Caudate nucleus (tissue), 63 donors: ENCODE measurements at places on chromosomes 3 and 15.

DNA sequence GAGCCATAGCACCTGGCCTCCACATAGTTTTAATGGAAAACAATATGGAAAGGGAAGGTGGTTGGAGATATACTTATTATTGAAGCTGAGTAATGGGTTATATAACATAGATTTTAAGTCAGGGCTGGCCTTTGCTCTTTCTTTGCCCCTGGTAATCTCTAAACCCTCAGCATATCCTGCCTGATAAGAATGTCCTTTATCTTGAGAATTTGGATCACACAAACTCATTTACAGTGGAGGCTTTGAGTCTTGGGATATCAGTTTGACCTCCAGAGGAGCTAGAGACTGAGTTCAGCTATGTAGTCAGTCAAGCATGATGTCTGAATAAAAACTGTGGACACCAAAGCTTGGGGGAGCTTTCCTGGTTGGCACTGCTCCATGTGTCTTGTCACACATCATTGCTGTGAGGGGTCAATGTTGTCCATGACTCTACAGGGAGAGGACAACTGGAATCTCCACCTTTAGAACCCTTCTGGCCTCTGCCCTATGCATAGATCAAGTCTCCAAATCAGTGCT lies 9.0 kb upstream of the C3orf33 start:
- no peak for DNase-seq

DNA sequence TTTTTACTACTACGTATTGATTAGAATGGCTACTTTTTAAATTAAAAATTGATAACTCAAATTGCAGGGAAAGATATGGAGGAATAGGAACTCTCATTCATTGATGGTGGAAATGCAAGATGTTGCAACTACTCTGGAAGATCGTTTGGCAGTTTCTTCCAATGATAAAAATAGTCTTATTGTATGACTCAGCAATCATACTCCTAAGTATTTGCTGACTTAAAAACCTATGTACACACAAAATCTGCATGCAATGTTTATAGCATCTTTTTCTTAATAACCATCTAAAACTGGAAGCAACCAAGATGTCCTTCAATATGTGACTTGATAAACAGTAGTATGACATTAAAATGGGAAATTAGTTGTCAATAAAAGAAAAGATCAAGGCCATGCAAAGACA lies 87.4 kb upstream of the LRRC3B start:
- no peak for DNase-seq

DNA sequence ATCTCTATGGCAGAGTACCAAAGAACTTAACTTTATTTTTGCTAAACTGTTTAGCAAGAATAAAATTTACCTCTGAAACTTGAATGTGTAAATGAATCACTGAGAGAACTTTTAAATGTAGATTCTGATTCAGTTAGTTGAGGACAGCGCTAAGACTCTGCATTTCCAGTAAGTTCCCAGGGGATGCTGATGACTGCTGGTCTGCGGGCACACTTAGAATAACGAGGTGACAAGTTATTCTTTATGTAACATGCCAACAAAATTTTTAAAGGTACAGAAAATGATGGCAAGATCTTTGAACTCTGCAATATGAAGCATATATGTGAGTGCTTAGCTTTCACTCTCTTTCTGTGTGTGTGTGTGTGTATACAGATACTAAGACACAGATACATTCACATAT lies 56.4 kb downstream of the TGFBR2 start:
- no peak for DNase-seq

GRCh38 chr3:146387566-146387965 lies 81.8 kb downstream of the PLSCR2 start:
- no peak for DNase-seq

- DNase-seq, result no peak
Measured at GRCh38 chr3:8911781-8912180, 51.5 kb downstream of the RAD18 start.

- no peak for DNase-seq
Measured at GRCh38 chr15:53208751-53209150, 418.6 kb upstream of the ONECUT1 start.

- DNase-seq, result no peak
Measured at GRCh38 chr3:39378088-39378487, 5.1 kb upstream of the SLC25A38 start.

DNA sequence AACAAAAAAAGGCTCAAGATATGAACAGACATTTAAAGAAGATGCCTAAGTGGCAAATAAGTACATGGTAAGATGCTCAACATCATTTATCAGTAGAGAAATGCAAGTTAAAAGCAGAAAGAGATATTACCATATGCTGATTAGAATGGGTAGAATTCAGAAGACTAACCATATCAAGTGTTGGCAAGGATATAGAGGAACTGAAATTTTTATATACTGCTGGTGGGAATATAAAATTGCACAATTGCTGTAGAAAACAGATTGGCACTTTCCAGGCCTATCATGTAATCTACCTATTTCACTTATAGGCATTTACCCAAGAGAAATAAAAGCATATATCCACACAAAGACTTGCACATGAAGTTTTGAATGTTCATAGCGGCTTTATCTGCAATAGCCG lies 17.1 kb downstream of the SLC28A1 start:
- DNase-seq, result no peak

- DNase-seq, result no peak
Measured at GRCh38 chr3:124260206-124260915, 268.4 kb upstream of the ROPN1 start.

DNA sequence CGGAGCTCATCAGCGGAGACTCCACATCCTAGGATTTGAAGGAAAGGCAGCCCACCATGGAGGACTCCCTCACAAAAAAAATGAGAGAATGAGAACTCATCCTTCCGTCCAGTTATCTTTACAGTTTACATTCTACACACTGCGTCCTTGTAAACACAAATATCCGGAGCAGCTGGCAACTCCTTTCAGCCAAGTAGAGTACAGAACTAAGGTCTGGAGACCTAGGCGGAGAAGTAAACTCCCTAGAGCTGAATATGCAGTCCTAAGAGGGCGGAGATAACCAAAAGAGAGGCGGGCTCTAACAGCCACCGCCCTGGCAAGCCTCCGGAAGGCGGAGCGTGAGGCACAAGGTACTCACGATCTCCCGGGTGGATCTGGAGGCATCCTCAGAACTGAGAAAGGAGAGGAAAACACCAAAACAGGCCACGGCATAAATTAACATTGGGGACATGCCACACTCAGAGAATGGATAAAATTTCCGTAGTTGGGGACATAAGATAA lies 924 bp upstream of the SIN3A start:
- peak; percentile 48 for DNase-seq

- no peak for DNase-seq
Measured at GRCh38 chr3:156859578-156859977, 33.4 kb downstream of the LEKR1 start.

- no peak for DNase-seq
Measured at GRCh38 chr3:152196782-152197181, 71.9 kb upstream of the MBNL1 start.

GRCh38 chr3:127417709-127418559 lies 130.1 kb upstream of the PRR20G start:
- DNase-seq, result no peak

GRCh38 chr3:32186876-32187275 lies 51.6 kb upstream of the CMTM8 start:
- DNase-seq, result no peak

GRCh38 chr3:83662381-83662960 lies 1296.3 kb upstream of the CADM2 start:
- no peak for DNase-seq

DNA sequence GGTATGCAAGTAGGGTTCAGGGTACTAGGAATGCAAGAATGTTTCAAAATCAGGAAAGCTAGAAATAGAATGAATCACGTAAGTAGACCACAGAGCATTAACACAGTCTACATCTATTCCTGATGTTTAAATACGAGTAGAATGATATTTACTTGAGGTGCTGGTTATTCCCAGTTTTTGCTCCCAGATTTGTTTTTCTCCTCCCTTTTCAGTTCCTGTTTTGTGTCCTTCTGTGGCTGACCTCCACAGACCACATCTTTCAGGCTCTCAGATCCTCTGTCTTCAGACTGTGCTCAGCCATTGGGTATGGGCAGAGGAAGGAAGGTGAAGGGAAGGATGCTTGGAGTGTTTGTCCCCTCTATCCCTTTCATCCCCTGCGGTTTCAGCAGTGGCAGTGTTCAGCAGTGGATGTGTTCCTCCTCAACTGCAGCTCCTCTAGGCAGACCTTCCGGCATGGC lies 276.6 kb downstream of the ZNF621 start:
- no peak for DNase-seq

DNA sequence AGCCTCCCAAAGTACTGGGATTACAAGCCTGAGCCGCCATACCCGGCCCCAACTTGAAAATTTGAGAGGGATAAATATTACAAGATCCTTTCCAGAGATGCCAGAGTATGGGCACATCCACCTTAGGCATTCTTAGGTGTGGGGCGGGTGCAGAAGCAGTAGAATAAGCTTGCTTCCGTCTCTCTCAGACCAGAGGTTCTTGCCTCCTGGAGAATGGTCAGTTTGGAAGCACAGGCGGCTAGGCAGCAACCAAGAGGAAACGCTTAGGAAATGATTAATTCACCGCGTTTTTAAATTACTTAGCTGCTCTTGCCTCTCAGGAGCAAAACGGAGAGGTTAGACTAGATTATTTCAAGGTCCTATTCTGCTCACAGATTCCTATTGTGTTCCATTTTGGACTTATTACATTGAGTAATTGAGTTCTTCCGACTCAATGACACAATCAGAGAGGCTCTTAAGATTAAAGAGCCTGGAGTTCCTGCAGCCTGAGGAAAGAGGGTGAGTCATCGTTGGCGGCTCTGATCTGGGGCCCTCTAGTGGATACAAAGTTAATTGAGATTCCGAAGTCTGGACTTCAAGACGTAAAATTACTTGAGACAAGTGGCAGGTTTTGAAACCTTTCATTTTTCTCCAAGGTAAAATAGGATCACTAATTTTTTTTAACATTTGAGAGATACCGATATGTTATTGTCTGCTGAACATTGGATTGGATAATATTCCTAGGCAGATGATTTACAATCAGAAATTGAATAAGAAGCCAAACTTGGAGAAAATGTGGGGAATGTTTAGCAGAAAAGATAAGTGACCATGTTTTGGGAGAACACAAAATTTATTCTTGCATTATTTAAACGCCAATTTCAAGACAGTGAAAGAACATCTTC lies 5.8 kb upstream of the TOPAZ1 start:
- no peak for DNase-seq

DNA sequence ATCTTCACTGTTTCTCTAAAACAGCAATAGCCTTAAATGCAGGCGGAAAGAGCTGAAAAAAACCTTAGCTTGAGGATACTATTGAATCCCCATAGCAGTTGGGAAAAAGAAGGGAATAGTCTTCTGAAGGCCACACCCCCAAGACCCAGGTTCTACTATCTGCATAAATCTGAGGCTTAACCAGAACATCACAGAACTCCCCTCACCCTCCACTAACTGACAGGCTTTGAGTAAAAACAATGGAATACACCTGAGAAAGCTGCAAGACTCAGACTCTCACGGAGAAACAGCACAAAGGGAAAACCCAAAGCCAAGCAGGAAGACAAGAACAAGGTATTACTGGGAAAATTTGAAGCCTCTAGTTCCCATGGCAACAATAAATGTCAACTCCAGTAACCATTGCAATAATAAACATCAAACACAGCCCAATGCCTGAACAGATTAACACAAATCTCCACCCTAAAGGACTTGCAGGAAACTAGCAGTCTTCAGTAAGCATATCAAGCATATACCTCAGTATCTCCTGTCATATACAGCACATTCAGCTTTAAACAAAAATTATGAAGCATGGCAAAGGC lies 56.4 kb downstream of the TMCC1 start:
- no peak for DNase-seq

GRCh38 chr3:94961423-94962100 lies 898.7 kb downstream of the NSUN3 start:
- no peak for DNase-seq

- no peak for DNase-seq
Measured at GRCh38 chr15:76185716-76186115, 125.6 kb downstream of the ETFA start.

DNA sequence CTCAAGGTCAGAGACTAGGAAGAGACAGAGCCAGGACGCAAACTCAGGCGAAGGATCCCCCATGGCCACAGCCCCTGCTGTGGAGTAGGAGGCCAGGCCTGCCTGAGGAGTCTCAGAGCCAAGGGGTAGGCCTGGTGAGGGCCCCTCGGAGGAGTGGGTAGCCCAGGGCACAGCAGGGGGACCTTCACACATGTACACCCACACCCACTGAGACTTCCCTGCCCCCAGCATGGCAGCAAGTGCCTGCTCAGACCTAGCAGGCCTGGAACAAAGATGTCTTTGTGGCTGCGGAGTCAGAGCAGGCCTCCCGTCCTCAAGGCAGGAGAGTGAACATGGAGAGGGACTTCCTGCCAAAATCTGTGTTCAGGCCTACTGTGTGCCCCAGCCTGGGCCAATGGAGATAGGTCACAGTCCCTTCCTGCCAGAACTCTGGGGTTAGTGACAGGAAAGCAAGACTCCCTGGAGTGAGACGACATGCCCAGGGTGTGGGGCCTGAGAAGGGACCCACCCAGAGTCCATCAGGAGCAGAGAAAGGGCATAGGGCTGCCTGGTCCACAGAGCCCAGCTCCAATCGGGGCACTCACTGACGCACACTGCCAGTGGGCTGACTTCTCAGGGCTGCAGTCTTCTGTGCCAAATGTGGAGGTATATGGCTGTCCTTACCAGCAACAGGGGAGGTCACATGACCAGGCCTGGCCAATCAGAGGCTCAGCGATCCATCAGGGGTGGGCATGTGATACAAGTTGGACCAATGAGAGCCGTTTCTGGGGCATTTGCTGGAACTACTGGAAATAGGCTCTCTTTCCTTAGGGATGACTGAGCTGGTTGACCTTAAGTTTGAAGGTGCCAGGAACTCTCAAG lies 2.3 kb downstream of the GRIP2 start:
- no peak for DNase-seq

- no peak for DNase-seq
Measured at GRCh38 chr3:123064914-123065313, 1.9 kb upstream of the PDIA5 start.

DNA sequence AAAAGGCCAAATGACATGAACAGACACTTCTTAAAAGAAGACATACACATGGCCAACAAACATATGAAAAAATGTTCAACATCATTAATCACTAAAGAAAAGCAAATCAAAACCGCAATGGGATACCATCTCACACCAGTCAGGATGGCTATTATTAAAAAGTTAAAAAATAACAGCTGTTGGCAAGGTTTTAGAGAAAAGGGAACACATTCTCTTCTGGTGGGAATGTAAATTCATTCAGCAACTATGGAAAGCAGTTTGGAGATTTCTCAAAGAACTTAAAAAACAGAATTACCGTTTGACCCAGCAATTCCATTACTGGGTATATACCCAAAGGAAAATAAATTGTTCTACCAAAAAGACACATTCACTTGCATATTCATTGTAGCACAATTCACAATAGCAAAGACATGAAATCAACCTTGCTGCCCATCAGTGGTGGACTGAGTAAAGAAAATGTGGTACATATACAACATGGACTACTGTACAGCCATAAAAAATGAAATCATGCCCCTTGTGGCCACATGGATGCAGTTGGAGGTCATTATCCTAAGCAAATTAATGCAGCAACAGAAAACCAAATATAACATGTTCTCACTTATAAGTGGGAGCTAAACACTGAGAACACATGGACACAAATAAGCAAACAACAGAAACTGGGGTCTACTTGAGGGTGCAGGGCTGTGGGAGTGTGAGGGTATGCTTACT lies 190.7 kb upstream of the MCTP2 start:
- DNase-seq, result no peak

- no peak for DNase-seq
Measured at GRCh38 chr15:28114114-28114455, 15.0 kb upstream of the OCA2 start.
